Stimulated activated CD4-positive, alpha-beta T cell treated with anti-CD3 and anti-CD28 coated beads, Interleukin-1b, Interleukin-23, amount 100 ng/mL, for 48 hours (primary cell): ENCODE measurements at places on chromosomes 13 and 19.

DNA sequence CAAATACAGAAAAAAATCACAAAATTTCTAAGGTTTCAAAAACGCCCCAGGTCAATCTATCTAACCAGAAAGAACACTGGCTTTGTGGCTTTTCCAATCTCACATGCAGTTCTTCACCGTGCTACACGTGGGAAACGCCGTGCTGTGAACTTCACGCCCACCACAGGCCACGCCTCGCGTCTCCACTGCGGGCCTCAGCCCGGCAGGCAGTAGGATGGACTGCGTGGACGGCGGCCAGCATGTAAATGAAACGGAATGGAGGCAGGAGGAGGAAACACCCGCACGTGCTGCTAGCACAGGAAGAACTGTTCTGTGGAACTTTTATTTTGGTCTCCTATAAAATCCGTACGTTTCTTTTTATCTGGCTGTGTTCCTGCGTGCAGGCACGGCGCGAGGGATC lies 23.8 kb downstream of the ZNF787 start:
- no peak for DNase-seq

- no peak for DNase-seq
Measured at GRCh38 chr13:22111152-22111783, 440.4 kb downstream of the FGF9 start.

- DNase-seq, result peak; percentile 8
Measured at GRCh38 chr13:94236872-94237271, 242.6 kb downstream of the DCT start.

DNA sequence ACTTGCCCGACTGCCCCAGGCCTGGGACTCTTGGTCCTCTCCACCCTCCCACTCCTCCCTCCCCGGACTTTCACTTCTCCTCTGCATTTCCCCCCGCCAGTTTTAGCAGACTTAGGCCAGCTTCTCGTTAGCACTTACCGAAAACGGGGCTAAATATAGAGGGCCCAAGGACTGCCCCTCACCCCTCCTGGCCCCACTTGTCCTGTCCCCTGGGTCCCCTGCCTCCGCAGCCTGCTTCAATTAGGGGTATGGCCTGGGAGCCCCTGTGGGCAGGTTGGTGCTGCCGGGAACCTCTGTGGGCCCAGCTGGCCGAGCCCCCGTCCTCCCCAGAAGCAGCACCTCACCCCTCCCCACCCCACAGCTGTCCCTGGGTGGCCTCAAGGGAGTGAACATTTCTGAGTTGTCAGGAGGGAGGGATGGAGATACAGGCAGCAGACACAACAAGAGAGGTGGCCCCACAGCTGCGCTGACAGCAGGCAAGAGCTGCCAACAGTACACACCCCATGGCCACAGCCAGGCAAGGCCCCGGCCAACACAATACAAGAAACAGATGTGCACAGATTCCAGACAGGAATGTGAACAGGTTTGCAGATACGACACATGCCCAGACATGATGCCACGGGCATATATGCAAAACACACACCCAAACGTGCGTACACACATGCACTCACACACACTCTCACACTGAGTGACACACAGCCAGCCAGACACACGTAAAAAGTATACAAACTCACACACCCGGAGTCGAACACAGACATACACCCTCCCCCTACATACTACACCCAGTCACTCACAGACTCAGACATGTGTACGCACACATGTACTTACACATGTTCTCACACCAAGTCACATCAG lies 2.6 kb downstream of the POU2F2 start:
- no peak for DNase-seq

GRCh38 chr13:44895264-44895952 lies 93.9 kb downstream of the NUFIP1 start:
- no peak for DNase-seq
